ENCODE measurements at places on chromosomes 4 and X.

GRCh38 chr4:93747220-93747619, 81.3 kb upstream of the ATOH1 start:
- no peak for DNase-seq

- no peak for DNase-seq
Measured at GRCh38 chr4:10577508-10578426, 106.8 kb downstream of the CLNK start.

DNA sequence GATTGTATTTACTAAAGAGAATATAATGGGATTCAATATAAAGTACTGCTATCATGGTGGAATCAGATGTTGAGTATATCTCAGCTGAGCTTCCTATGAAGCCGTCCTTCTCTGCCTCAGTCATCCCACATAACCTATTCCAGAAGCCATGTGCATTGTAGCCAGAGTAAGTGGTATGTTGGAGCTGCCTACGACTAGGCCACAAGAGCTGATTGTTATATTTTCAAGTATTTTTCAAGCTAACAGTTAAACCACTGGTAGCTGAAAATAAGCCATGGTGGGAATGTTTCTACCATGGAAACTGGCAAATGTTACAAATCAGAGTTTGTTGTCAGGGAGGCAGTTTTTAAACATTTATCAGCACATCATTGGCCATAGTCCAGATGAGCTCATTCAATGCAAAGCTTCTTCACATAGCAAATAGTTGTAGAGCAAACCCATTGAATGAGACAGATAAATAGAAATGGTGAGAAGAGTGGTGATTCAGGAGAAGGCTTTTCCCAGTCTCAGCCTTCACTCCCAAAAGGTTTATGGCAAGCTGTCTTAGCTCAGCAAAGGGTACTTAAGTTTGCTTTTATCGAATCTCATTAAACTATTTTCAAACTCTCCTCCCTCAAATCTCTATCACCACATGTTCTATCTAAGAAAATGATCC, 436.4 kb downstream of the PCDH19 start:
- DNase-seq, result no peak

GRCh38 chr4:71270901-71271300, 67.9 kb upstream of the SLC4A4 start:
- DNase-seq, result no peak

- DNase-seq, result no peak
Measured at GRCh38 chr4:24470666-24471485, 113.5 kb downstream of the DHX15 start.

GRCh38 chrX:1313788-1314187, 22.8 kb upstream of the IL3RA start:
- DNase-seq, result no peak

GRCh38 chr4:76216975-76217814, 3.6 kb upstream of the SCARB2 start:
- no peak for DNase-seq

GRCh38 chr4:91228659-91229058, 1075.1 kb upstream of the GRID2 start:
- no peak for DNase-seq

DNA sequence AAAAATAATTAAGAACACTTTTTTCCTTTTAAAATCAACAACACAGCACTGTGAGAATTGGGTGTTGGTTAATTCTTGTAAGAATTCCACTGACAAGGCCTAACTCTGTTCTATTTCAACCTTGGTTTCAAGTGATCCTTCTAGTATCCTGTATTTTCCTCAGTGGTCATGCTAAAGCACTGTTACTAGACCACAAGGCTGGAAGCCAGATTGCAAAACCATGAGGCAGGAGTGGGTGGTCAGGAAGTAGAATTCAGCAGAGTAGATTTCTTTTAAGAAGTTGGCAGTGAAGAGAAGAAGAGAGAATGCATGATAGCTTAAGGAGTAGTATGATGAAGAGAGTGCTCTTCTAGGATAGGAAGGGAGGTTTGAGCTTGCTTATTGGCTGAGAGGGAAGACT, 71.6 kb upstream of the LEF1 start:
- DNase-seq, result no peak

DNA sequence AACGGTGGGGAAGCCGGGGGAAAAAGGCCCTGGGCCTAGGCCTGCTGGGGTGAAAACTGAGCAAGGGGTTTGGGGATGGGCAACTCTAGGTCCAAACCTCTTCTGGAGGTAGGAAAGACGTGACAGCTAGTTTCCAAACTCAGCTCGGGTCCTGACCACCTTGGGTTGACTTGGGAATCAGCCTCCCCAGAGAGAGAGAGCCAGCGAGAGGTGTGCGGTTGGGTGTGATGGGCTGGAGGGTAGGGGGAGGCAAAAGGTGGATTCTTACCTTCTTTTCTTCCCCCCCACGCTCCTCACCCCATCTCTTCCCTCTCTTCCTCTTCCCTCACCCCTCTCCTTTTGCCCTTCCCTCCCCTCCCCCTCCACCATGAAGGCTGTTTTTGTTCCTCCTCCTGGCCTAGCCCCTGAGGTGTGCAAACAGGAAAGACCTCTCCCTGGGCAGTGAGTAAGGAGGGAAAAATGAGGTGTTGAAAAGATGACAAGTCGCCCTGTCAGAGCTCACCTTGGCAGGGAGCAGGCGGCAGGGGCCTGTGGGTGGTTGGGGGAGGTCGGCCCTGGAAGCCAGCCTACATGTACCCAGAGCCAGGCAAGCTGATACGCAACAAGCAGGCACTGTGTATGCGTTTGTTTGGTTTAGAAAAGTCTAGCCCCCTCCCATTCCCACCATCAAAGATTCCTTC, 14.8 kb downstream of the PJA1 start:
- no peak for DNase-seq

- no peak for DNase-seq
Measured at GRCh38 chr4:181475781-181476507, 767.3 kb upstream of the TENM3 start.

Data from Panc1 (cell line).